ENCODE measurements at places on chromosomes 12 and 14. TPM values are rescaled to one million over a fixed set of nuclear protein-coding genes. Genes with fewer than 3 reads are reported as not detected.

DNA sequence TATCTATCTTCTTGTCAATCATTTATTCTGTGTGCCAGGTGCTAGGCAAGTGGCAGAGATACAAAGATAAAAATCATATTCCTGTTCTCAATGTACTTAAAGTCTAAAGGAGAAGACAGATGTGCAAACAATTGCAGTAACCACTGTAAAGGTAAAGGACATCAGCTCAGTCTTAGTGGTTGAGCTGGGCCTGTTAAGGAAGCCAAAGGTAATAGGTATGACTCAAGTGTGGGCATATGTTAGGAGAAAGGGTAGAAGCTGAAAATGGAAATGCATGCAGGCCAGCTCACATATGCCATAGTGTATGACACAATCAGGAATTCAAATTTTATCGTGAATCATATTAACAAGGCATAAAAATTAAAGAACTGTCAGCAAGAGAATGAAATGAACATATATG, 49.8 kb downstream of the FAR2 start:
- no peak for DNase-seq

CLEC4E gene
- not detected for total RNA-seq

- DNase-seq, result no peak
Measured at GRCh38 chr14:60721326-60722106, 2.6 kb downstream of the SIX4 start.

GRCh38 chr12:50564237-50564947, 59.6 kb downstream of the DIP2B start:
- no peak for DNase-seq

CAPZA3 gene
- total RNA-seq, result not detected

- peak; percentile 46 for DNase-seq
Measured at GRCh38 chr14:92513204-92513965, at the start of gene RIN3. TSS of gene RIN3 (plus strand) at chr14:92513781. CDS start at chr14:92513933, 152 bp downstream.

GRCh38 chr14:105271224-105271890, 23.0 kb downstream of the BTBD6 start:
- no peak for DNase-seq

PAH gene
- 0.36 TPM for total RNA-seq

GRCh38 chr12:116453631-116454030, 105.5 kb upstream of the MAP1LC3B2 start:
- DNase-seq, result no peak

GRCh38 chr14:101926620-101927019, 37.8 kb upstream of the DYNC1H1 start:
- DNase-seq, result no peak

GRCh38 chr12:44247588-44247987, 411.7 kb downstream of the TMEM117 start:
- no peak for DNase-seq

- no peak for DNase-seq
Measured at GRCh38 chr12:104477510-104478390, 21.0 kb downstream of the CHST11 start.

DNA sequence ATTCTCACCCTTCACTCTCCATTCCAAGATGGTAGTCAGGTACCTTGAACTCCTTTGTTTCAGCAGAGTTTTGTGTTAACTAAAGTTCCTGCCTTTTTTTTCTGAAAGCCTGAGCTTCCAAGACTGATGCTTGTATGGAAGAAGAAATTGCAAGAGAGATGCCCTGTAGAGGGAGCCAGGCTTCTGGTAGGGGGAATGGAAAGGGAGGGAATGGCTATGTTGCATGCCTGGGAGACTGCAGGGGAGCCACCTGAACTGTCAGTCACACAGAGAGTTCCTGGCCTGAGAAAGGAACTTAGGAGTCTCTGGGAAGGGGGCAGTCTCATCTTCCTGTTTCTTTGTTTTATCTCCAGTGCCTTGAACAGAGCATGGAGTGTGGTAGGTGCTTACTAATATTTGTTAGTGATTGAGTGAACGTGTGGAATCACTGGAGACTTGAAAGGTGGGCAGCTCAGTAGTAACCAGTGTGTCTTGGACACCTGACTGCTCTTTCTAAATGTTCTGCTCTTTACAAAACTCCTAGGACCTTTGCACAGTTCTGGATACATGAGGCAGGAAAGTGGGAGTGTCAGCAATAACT, 132.2 kb downstream of the ANO4 start:
- DNase-seq, result peak; percentile 1

DAO gene
- not detected for total RNA-seq

DNA sequence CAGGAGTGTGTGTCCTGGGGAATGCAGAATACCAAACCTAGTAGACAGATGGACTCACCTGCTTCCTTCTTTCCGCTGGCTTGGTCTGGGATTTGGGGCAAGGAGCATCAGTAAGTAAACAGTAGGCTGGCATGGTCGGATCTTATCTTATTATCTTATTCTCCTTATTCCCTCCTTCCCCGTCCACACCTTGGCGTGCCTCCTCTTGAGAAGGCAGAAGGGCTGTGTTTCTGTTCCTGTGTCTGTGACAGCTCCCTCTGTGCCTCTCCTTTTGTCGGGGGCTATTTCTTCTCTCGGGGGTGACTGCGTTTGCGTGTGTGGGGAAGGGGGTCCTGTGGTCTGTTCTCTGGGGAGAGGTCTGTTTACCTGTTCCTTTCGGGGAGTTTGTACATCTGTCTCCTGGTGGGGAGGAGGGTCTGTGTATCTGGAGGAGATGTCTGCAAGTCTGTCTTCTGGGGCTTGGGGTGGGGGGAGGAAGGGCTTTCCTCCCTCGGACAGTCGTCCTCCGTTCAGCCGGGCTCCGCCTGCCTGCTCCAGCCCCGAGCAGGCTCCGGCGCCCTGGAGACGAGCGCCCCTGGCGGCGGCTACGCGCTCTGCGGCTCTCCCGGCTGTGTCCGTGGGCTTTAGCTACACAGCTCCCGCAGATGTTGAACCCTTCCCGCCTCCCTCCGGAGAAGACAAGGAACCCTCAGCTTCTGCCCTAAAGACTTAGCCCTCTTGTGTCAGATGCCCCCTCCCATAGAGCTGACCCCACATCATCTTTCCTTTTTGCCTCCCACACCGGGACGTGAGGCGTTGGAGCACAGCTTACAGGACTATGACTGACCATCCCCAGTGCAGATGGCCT, 4.4 kb downstream of the KRT86 start:
- DNase-seq, result peak; percentile 79

DNA sequence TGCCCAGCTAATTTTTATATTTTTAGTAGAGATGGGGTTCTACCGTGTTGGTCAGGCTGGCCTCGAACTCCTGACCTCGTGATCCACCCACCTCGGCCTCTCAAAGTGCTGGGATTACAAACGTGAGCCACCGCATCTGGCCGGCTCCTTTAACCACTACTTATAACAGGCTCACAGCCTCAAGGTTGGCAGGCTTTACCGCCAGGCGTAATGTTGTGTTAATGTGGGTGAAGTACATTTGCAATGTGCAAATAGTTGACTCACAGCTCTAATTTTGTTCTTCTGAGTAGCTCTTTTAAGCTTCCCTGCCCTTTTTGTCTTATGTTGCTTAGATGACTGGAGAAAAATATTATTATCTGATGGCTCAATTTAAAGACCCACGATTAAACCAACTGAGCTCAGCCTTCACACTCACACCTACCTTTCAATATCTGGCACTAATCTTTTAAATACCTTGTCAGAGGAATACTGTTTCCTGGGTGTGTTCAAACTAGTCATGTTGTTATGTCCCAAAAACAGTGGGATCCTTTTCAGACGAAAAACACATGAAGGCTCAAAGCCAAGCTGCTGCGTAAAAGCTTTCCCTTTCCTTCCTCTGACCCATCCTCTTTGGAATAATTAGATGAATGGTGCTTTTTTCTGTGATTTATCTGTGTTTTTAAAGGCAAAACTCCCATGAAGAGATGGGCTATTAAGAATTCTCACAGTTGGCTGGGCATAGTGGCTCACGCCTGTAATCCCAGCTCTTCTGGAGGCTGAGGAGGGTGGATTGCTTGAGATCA, 57.2 kb upstream of the USP44 start:
- DNase-seq, result peak; percentile 98

Data from MG63 (cell line).